ENCODE measurements at places on chromosomes 2 and 18.

- peak; percentile 71 for DNase-seq
Measured at GRCh38 chr2:195575879-195576401, 81.1 kb upstream of the SLC39A10 start.

GRCh38 chr18:21084511-21085078 is 27.0 kb downstream of the ROCK1 start:
- DNase-seq: no peak

DNA sequence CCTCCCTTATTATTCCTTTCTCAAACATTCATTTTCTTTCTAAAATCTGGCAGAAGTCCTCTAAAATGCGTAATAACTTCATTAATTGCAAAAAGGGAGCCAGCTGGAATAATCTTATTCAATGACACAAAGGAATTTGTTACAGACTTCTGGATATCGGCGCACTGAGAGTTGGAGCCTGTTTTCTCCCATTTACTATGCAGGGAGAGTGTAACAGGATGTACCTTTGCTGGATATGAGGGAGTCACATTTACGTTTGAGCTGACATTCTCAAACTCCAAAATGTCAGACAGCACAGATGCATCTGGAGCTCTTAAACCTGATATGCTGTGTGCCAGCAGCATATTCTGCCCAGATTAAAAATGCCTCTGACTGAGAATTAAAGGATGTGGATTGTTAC is 275.3 kb downstream of the TMX3 start:
- DNase-seq: no peak

DNA sequence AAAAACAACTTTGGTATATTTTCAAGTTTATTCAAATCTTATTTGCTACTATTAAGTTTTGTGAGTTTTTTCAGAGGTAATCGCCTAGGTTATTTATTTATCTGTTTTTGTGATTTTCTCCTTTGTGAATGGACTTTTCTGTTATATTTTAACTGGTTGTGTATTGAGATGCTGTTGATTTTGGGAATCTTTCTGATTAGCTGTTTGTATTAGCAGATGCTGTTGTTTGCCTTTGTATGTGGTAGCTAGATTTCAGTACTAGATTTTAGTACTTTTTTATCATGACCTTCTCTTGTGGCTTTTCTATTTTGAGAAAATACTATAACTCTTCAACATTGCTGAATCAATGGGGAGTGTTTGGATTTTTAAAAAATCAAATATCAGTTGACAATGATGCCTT is 42.4 kb downstream of the TSHZ1 start:
- DNase-seq: no peak

DNA sequence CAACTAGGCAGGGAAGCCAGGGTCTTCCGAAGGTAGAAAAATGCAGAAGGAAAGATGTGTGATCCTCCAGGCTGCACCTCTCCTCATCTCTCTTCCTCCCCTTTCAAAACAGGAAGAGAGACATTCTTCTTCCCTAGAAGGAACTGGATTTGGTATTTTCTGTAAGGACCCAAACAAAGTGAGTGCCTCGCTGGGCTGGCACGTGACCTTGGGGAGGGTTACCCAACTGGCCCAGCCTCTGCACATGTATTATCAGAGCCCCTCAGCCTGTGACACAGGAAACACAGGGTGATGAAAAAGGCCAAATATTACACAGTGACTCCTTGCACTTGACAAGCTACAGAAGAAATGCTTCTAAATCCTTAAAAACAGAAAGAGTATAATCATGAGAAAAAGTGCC is 2.3 kb downstream of the HJURP start:
- no peak for DNase-seq

DNA sequence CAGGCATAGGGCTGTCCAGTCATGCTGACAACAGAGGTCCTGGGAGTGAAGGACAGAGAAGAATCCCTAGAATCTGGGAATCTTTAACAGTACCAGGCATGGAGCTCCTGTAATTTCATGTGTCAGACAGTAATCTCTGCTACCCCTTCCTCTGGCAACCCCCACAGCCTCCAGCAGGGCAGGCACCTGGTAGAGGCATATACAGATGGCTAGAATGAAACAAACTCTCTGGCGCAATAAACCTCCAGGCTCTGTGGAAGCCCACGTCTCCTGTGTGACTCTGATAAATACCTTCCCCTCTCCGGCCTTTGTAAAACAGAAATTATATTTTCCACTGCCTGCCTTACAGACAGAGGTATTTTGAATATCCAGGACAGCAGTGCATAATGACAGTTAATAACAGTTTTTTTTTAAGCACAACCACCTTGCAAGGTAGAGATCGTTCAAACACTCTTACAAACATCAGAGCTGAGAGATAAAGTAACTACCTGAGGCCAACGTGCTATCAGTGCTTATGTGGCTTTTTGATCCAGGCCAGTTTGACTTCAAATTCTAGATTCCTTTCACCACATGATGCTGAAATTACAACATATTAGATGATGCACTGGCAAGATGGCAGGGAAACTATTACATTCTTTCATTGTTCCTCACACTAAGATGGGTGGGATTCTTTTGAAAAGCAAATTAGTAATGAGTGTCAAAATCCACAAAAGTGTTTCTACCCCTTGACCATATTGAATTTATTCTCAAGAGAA is 47.7 kb upstream of the TMEM247 start:
- DNase-seq: peak; percentile 51

GRCh38 chr2:172607379-172607928 is 51.6 kb downstream of the PDK1 start:
- no peak for DNase-seq
